Kasumi-1 (cell line): ENCODE measurements at places on chromosomes 7 and 10.

- no peak for DNase-seq
Measured at GRCh38 chr7:27181795-27182275, 3.2 kb downstream of the HOXA11 start.

- no peak for DNase-seq
Measured at GRCh38 chr10:69425041-69425440, 8.3 kb upstream of the TACR2 start.

- DNase-seq, result no peak
Measured at GRCh38 chr10:4170181-4170580, 385.2 kb upstream of the KLF6 start.

DNA sequence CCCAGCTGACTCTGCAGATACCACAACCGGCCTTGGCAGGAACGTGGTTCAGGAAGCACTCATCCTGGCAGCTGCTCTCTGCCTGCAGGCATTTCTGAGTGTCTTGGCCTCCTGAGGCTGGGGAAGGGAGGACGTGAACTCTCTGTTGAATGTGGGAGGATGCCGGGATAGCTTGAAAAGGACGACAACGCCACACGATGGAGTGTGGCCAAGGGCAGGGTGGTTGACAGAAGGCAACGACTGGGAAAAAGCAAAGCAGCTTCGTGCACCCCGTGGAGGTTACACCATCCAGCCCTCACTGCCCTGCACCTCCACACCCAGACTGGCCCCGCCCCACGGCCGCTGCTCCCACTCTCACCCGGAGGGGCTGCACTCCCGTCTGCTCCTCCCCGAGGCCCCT, 466.1 kb upstream of the FOXK1 start:
- DNase-seq, result no peak

GRCh38 chr7:2276107-2276506, 34.1 kb downstream of the NUDT1 start:
- DNase-seq, result no peak

GRCh38 chr7:121235201-121235600, 93.6 kb upstream of the WNT16 start:
- no peak for DNase-seq

- DNase-seq, result no peak
Measured at GRCh38 chr7:16879181-16879580, 2.6 kb downstream of the AGR3 start.

GRCh38 chr10:6267941-6268340, 65.2 kb downstream of the PFKFB3 start:
- DNase-seq, result no peak

- DNase-seq, result no peak
Measured at GRCh38 chr10:97548828-97549455, 23.6 kb upstream of the ANKRD2 start.

DNA sequence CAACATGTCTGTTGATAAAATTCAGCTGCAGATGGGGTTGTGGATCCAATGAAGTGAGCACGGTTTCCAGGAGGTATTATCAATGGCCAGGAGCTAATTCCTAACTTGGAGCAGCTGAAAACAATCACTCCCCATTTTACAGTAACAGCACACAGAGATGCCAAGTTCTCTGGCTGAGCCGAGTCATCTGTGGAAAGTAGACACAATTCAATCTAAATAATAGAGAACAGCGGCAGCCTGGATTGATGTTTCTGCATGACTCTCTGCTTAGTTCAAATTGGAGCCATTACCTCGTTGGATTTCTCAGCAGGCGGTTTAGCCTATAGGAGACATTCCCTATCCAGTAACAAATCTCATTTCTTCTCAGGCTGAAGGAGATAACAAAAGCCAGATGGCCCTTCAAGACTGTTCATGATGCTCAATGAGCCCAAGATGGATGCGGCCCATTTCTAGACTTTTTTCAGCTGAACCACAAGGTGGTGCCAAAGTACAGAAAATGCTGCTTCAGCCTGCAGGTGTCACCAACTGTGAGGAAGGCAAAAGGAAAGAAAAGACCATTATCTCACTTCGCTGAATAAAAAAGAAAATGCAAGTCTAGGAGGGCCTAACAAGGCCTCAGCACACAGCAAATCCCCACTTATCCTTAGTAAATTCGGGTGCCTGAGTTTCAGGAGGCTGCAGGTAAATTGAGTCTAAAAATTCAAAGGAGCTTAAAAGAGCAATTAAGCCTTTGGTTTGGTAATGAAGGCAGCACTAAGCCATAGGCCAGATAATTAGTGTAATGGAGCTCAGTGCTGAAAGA, 83.7 kb downstream of the SLC16A9 start:
- peak; percentile 89 for DNase-seq

DNA sequence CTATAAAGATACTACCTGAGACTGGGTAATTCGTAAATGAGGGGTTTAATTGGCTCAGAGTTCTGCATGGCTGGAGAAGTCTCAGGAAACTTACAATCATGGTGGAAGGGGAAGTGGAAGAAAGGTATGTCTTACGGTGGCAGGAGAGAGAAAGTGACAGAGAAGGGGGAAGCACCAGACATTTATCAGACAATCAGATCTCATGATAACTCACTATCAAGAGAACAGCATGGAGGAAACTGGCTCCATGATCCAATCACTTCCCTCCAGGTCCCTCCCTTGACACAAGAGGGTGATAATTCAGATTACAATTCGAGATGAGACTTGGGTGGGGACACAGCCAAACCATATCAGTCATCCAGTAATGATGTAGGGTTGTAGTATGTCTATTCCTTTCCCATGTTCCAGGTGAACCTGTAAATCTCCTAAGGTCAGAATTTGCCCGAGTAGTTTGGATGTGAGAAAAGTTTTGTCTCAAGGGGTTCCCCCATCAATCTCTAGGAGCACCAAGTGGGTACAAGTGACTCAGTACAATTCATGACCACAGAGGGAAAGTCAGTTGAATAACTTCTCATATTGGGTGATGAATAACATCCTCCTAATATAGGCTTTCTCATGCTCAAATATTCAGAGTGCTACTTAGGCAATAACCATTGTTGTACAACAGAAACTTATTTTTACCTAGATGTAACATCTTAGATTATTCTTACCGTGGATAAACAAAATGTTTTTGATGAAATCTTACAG, 39.7 kb upstream of the MTPN start:
- DNase-seq, result no peak

DNA sequence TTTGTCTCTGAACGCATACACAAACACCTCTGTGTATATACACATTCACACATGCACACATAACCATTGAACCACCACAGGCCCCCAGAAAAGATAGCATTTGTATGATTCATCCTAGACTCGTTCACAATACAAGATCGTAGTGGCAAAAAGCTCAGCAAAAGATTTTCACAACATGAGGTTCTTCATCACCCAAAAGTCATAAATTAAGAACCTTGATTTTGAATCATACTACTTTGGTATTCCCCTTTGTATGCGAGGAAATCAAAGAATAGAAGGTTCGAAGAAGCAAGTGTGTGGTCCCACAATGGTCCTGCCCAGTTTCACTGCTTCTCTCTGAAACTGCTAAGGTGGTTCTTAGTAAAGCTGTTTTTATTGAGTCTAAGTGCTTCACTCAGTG, 200.7 kb downstream of the CELF2 start:
- no peak for DNase-seq

- no peak for DNase-seq
Measured at GRCh38 chr10:13957856-13958255, 371.1 kb downstream of the PRPF18 start.

DNA sequence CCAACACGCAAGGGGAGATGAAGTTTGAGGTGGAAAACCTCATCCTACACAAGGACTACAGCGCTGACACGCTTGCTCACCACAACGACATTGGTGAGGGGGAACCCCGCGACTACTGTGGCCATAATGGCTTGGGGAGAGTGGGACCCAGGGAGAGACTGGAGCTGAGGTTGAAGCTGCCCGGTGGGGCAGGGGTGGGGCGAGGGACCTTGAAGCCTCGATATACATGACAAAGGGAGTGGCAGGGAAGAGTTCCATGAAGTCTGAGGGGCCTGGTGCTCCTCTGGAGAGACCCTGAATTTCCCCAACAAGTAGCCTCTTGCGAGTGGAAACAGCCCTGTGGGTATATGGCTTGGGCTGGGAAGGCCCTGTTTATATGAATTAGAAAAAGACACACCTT, 3.1 kb downstream of the PLAU start:
- no peak for DNase-seq

GRCh38 chr10:14048930-14049613, 281.7 kb downstream of the FRMD4A start:
- DNase-seq, result no peak

- DNase-seq, result no peak
Measured at GRCh38 chr7:137094-137891, 55.1 kb upstream of the FAM20C start.

DNA sequence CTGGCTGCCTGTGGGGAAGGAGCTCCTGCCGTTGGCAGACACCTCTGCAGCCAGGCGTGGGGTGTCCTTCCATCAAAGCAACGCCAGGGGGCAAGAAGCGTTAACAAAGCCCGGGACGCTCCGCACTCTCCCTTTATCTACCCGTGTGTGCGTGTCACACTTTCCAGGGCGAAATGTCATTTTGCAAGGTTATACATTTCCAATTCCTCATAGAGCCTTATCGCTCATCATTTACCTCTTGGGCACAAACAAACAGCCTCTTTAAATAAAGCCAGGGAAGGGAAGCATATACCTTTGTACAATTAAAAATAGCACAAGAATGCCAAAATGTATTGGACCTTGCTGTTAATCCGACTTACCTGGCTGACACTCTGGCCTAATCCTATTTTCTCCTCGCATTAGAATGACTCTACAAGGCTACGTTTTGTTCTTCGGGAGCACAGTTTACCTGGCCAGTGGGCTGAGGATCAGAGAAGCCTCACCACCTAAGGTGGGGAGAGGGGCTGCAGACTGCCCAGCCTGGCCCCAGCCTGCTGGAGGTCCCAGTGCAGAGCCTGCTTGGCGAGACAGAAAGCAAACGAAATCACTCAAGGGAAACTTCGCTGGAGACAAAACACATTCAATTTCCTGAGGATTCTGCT, 77.6 kb upstream of the EN2 start:
- DNase-seq, result peak; percentile 84

GRCh38 chr7:45890902-45891461, 2.7 kb downstream of the IGFBP1 start:
- DNase-seq, result peak; percentile 30

DNA sequence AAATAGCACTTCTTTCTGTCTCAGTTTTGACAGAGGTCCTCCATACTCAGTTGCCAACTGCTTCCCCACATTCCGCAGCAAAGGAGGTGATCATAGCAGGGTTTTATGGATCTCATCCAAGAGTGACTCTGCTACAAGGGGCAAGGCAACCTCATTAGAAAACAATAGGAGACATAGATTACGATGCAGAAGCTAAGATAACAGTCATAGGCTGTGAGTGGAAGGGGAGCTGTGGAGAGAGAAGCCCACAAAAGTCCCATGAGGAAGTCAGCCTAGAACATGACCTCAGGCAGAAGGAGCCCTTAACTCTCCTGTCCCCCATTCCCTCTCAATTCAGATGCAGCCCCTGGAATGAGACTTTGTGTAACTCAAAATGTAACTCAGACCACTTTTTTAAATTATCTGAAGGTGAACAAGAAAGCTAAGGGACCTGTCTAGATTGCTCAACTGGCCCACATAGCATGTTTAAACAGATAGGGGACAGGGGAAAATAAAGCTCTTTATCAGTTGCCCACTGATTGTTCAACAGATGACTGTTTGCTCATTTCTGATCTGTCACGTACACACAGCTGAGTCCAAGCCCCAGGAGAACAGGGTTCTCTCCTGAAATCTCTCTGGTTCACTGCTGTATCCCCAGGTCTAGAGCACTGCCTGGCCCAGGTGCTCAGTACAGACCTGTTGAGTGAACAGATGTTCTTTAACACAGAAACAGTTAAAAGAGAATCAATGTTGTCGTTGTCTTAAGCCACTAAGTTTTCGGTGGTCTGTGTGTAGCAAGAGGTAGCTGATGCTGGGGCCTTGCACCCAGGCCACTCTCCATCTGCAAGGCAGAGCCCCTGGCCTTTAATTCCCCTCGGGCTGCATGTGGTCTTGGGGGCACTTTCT, 1.5 kb upstream of the NCOA4 start:
- DNase-seq, result peak; percentile 30

DNA sequence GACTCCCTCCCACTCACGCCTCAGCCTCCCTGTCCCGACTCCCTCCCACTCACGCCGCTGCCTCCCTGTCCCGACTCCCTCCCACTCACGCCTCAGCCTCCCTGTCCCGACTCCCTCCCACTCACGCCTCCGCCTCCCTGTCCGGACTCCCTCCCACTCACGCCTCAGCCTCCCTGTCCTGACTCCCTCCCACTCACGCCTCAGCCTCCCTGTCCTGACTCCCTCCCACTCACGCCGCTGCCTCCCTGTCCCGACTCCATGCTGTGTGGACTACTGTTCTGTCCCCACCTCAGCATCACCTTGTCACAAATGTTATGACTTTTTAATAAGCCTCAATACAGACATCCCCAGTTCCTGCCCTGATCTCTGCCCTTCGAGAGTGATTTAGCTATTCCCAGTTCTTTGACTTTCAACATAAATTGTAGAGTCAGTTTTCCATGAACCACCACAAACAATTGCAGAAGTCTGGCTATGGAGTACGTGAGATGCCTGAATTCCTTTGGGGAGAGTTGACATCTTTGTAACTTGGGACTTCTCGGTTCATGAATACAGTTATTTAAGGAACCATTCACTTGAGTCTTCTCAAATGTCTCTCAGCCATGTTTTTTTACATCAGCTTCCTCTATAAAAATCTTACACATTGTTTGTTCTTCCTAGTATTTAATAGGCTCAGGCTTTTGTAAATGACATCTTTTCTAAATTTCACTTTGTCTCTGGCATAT, 71.9 kb downstream of the FOXL3 start:
- peak; percentile 29 for DNase-seq

DNA sequence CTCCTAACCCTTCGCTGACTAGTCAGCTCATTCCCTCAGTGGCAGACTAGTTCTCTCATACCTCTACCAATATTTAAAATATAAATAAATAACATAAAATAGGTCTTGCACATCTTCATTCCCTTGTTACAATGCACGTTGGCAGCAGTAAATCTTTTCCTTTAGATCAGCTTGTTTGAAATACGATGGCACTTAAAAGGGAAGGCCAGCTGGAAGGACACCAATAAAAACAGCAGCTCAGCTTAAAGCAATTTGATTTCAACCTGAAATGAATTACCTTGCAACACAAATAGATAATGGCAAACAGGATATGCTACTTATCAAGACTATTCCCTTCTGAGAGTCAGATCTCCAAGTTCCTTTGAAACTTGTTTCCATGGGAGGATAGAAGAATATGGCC, 321.8 kb downstream of the GFRA1 start:
- no peak for DNase-seq

GRCh38 chr7:74399006-74399405, 54.7 kb upstream of the GTF2IRD1 start:
- DNase-seq, result no peak

DNA sequence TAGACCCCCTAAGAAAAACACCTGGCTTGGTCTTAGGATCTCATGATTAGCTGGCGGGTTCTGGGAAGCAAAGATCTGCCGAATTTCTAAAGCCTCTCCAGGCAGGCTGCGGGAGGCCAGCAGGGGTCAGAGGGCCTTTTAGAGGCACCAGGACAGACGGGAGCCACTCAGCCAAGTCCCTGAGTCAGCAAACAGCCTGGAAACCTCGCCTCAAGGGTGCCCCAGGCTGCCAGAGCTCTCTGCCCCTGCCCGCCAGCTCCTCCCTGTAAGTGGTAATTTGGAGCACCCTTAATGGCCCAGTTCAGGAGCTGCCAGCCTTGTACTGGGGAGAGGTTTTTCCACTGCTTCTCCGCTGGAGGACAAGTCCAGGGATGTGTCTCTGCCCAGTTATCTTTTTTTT, 88.7 kb downstream of the HIP1 start:
- no peak for DNase-seq
